ENCODE measurements at places on chromosomes 6 and 20. TPM values are rescaled to one million over a fixed set of nuclear protein-coding genes. Genes with fewer than 3 reads are reported as not detected.

The SLC17A9 gene
- not detected for total RNA-seq

GRCh38 chr6:88360203-88360797, 194.2 kb upstream of the CNR1 start:
- no peak for DNase-seq

- DNase-seq = no peak
Observed at GRCh38 chr6:126550323-126550722, 210.4 kb downstream of the CENPW start.

The PRDM13 gene
- not detected for total RNA-seq

The HCK gene
- total RNA-seq = not detected

The TPBG gene
- 20.3 TPM for total RNA-seq

The FLRT3 gene
- 36.5 TPM for total RNA-seq

GRCh38 chr20:18695175-18695574, 107.3 kb downstream of the DTD1 start:
- no peak for DNase-seq

The CHRNA4 gene
- total RNA-seq = not detected

GRCh38 chr20:50305636-50306477, 115.2 kb downstream of the CEBPB start:
- no peak for DNase-seq
